ENCODE measurements at places on chromosomes 7 and 10. TPM values are rescaled to one million over a fixed set of nuclear protein-coding genes. Genes with fewer than 3 reads are reported as not detected.

Gene CLCN1
- 0.05 TPM for total RNA-seq

Gene IRF5
- total RNA-seq: 10.3 TPM

Gene CLDN15
- 4.9 TPM for total RNA-seq

Gene ZNF783
- total RNA-seq: 10.8 TPM

Gene CARD11
- total RNA-seq: 0.86 TPM

Gene TMEM270
- total RNA-seq: not detected

Data from posterior vena cava (tissue), 2 donors.